ENCODE measurements at places on chromosomes 7 and 10. TPM values are rescaled to one million over a fixed set of nuclear protein-coding genes. Genes with fewer than 3 reads are reported as not detected.

Gene ASB4
- total RNA-seq: not detected

DNA sequence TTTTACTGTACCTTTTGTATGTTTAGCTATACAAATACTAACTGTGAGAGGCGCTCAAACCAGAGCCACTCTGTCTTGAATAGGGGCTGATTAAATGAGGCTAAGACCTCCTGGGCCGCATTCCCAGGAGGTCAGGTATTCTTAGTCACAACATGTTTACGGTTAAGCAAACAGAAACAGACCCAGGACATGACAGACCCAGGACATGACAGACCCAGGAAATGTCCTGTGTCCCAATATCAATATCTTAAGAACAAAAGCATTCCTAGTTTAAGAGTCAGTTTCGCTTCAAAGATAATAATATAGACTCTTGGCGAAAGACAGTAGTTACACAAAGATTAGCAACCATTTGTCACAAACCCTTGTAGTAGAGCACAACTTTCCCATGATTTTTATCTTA lies 304.5 kb downstream of the CCSER2 start:
- DNase-seq: no peak

GRCh38 chr7:33918438-33919143 lies 13.3 kb downstream of the BMPER start:
- DNase-seq: no peak

Gene CLRN3
- not detected for total RNA-seq

DNA sequence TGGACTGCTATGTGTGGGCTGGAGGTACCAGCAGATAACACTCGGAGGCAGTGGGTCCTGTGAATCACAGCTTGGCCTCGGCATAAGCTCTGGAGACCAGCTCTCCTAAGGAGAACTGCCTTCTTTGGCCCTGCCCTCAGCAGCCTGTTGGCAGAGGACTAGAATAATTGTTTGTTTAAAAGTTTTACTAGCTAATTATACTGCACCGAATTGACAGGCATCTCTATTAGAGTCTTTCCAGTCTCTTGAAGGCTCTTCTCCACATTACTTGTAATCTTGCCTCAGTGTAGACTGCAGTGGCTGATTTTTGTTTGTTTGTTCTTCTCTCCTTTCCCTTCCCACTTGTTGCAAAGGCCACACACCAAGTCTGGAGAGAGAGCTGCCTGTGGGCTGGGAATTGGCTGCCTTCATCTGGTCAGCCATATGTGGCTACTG lies 183.2 kb downstream of the AUTS2 start:
- DNase-seq: no peak

Gene PNLIP
- total RNA-seq: not detected

Gene BMPER
- not detected for total RNA-seq

GRCh38 chr10:71625445-71626175 lies 94.0 kb downstream of the C10orf105 start:
- no peak for DNase-seq

- no peak for DNase-seq
These were observed 364.3 kb upstream of the ANKRD30A start for GRCh38 chr10:36761121-36761520.

DNA sequence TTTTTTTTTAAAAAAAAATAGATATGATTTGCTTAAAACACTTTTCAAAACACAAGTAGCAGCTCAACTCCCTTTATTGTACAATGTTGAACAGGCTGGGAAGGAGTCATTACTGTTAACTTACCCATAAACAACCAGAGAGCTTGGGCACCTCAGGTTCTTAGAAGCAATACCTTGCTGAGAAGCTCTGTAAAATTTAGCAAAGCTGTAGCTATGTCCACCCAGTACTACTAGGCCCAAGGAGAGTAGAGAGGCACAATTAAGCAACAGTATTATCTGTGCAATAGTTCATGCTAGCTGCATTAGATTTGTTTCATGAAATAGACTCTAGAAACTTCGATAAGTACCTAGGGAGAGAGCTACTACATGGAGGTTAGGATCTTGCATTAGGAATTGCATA lies 32.0 kb downstream of the SEMA3A start:
- DNase-seq: no peak

GRCh38 chr10:89053555-89053954 lies 63.0 kb downstream of the FAS start:
- DNase-seq: no peak

DNA sequence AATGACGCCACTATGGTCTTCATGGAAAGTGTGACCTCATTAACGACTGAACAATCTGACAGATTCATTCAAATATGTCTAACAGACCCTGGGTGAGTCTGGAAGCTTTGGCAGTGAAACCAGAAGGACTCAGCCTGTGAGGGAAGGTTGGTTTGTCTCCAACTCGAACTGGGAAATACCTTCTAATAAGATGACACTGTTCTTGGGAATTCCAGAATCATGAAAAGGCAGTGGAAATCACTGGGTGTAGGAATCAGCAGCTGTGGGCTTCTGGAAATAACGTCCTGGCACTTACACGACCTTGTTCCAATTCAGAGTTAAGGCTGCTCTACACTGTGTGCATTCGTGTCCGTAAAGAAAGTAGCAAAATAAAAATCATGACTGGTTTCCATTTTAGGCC lies 75.1 kb downstream of the DGKI start:
- DNase-seq: no peak

Gene AGAP9
- total RNA-seq: 9.5 TPM

DNA sequence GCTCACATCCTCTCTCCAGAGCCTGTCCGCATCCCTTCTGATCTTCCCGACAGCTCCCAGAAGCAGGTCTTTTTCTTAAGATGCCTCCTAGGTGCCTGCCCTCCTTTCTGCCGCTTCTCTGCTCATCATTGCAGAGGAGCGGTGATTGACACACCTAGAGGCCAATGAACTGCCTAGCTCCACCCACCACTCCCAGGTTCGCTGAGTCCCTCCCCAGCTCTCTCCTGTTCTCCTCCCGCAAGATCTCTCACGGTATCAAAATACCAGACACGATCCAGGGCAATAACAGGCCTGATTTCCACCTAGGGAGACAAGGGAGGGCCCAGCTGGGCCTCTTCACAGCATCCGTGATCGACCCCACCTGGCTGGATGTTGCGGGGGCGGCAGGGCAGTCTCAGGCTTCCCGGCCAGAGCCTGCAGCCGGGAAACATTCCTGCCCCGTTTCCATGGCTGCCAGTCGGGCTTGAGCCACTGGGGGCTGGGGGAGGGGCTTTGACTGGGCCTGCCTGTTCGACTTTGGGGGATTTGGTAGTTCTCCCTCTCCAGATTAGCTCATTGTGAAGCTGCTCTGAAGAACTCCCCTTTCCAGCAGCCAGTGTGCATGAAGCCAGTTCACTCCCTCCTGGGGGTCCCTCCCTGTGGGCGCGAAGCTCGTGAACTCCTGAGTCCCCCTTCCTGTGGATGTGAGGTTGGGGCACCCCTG lies 373.5 kb downstream of the RPS24 start:
- peak; percentile 29 for DNase-seq

Gene SBDS
- total RNA-seq: 69.3 TPM

DNA sequence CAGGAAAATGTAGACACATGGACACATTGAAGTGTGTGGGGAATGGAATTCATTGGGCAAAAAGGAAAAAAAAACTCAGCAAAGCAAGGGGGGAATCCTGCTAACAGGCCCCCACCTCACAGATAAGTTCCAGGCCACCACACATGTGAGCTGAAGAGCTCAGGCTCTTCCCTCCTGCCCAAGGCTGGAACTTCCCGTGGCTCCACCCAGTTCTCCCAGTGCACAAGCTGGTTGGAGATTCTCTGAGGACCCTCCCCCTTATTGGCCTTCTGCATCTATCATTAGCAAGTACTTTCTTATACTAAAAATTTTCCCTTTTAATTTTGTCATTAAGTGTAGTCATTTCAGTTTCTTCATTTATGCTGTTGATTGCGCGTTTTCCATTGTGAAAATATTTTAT lies 190.8 kb downstream of the CCSER2 start:
- DNase-seq: no peak

- DNase-seq: no peak
These were observed 7.8 kb downstream of the ACTA2 start for GRCh38 chr10:88944813-88945212.
